NCI-H1694 treated with DMSO at 0.1 percent for 48 hours (cell line): ENCODE measurements at places on chromosomes 2 and 18.

DNA sequence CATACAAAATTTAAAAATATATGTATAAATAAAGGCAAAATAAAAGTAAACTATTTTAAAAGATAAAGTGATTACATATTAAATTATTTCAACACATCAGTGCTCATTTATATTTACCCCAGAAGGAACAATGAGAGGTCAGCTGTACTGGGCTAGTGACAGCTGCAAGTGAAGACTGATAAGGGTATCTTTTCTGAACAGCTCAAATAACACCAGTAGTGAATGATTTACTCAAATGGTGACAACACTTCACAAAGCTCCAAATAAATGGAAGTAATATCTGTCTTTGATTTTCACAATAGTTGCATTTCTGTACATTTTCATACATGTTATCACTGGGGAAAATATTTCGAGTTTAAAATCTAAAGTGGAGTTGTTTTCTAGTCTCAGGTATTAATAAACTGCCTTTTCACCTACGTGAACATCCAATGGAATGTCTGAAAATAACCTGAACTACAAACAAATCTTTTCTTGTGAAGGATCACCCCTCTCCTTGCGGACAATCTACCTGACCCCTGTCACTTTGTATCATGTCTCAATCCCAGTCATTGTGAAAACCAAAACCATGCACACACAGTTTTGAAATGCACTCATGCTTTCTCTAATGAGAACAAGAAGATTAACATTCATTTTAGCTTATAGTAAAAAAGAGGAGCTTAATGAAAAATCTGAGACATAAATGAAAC is 1928.8 kb upstream of the CELF4 start:
- no peak for DNase-seq

- no peak for DNase-seq
These were observed 42.9 kb upstream of the ATG16L1 start for GRCh38 chr2:233208382-233209116.

GRCh38 chr18:57207124-57207916 is 60.4 kb downstream of the BOD1L2 start:
- no peak for DNase-seq

DNA sequence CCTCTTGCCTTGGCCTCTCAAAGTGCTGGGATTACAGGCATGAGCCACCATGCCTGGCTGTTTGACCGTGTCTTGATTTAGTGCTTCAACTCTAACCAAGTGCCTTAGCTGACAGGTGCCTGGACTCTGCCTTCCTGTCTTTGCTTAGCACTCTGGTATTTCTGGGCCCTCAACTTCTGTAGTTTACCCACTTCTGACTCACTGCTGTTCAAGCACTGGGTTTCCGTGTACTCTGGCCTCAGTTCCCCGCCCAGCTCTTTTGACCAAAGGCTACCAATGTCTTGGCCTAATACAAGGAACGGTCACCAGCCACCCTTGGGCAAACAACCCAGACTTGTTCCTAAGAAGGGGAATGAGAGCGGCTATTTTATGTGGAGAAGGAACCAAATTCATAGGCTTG is 35.7 kb upstream of the CABLES1 start:
- no peak for DNase-seq

- no peak for DNase-seq
These were observed 181.9 kb upstream of the HAAO start for GRCh38 chr2:42974169-42974720.

DNA sequence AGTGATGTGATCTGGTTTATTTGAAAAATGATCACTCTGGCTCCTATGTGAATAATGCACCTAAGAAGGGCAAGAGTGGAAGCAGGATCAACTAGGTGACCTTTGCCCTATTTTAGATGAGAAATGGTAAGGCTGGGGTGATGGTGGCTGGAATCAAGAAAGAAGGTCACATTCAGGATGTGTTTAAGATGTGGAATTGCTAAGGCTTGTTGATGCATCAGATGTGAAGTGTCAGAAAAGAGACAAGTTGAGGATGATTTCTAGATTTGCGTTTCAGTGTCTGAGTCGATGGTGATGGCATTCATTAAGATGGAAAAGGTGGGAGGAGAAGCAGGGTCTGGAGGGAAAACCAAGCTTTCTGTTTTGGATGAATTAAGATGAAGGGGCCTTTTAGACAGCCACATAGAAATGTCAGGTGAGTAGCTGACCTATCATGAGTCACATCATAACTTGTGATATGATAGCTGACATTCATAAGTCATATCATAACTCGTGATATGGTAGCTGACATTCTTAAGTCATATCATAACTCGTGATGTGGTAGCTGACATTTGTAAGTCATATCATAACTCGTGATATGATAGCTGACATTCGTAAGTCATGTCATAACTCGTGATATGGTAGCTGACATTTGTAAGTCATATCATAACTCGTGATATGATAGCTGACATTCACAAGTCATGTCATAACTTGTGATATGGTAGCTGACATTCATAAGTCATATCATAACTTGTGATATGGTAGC is 101.2 kb upstream of the SEC11C start:
- no peak for DNase-seq

DNA sequence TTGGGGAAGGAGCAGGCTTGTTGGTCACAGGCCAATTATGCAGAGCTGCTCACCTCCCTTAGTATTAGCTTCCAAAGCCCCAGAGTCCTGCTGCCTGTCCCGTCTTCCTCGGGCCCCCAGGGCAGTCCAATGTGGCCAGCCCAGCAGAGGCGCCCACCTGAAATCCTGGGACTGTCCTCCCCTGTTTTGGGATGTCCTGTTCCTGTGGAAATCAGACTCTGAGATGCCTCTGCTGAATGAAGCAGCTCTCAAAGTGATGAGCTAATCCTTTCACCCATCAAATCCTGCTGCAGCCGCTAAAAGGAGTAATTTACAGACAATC is 105.3 kb downstream of the CABLES1 start:
- no peak for DNase-seq

GRCh38 chr18:32424696-32425095 is 46.0 kb downstream of the GAREM1 start:
- no peak for DNase-seq

DNA sequence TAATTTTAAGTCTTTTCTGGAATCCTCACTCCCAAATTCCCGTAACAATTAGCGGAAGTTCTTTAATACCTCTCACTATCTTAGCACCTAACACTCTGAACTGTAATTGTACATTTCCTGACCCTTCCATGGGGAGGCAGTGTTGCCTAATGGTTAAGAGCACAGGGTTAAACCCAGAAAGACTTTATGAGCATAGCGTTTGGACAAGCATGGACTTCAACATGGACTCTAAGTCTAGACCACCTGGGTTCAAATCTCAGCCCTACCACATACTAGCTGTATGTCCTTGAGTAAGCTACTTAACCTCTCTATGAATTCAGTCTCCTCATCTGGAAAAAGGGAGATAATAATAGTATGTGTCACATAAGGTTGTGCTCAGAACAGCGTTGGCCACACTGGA is 13.0 kb downstream of the ANTXR1 start:
- peak; percentile 31 for DNase-seq

DNA sequence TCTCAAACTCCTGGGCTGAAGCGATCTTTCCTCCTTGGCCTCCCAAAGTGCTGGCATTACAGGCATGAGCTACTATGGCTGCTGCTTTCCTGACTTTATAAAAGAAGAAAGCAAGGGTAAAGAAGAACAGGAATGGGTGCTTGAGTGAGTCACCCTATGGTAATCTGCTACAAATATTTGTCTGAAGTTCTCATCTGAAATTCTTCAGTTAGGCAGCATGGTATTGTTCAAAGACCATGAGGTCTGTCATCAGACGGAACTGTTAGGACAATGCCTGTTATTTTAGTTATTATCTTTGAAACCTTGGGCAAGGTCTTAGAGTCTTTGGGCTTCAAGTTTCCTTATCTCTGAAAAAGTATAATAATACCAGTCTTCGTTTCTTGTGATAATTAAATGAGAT is 695.8 kb downstream of the RNF144A start:
- DNase-seq = no peak

DNA sequence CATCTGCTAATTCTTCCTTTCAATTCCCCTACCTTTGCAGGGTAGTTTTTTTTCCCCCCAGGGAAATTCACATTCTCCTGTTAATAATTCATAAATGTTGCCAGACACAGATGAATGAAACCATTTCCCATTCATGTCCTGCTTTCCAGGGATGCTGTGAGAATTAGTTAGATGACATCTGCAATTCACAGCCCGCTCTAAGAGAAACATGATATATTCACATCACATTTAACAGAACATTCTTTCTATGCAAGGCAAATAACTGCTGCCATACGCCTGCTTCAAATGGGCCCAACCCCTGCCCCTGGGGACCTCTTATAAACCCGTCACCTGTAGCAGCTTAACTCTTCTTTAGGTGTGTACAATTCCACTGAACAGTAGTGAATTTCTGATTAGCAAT is 110.6 kb upstream of the CTAGE1 start:
- DNase-seq = no peak

- DNase-seq = no peak
These were observed 31.1 kb downstream of the PSME4 start for GRCh38 chr2:53939656-53940055.

- DNase-seq = no peak
These were observed 257.4 kb downstream of the IKZF2 start for GRCh38 chr2:212894026-212894425.

DNA sequence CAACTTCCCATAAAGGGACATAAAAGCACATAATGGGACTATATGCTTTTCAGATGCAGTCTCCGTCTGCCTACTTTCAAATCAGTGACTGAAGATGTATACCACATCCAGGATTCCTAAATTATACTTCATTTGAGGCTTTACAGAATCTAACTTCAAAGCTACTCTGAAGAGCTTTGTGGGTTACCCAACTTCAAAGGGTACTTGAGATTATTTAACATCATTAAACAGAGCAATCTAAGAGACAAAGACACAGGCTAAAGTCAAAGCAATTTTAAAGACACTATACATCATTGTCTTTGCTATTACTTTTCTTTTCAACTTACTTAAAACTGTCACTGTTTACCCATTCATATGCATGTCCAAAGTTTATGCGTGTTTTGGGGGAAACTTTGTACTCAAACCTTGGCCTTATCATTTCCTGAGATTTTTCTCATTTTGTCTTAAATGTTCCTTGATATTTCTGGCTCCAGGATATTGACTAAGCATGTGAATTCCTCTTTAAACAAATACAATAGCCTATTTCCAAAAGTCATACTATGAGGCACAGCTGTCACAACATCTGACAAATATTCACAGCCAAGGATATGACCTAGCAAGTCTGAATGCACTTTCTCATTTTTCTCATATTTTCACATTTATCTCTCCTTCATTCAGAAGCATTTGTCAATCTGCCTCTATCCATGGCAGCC is 1985.1 kb upstream of the PIK3C3 start:
- no peak for DNase-seq

DNA sequence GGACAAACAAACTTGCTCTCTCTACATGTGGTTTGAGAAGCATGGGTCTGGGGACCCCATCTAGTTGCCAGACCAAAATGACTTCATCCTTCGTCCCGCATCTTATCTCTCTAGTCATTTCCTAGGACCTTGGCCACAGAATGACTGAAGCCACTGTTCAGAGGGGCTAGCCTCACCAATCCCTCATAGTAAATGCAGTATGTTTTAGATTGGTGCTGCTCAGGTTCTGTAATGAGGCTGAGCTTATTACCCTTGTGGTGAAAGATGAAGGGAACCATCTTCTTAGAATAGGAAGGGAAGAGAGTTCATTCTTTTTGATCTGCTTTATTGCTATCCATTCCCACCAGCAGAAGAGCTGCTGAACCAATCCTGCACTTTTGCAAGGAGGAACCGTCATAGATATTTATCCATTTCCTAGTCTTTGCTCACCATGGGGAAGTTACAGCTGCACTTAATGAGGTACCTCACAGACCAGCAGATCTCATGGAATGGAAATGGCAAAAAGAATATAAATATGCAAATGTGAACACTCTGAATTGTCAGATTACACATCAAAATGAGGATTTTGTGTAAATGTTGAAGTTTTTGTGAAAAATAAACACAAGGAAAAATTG is 436.7 kb downstream of the LPIN1 start:
- no peak for DNase-seq
